ENCODE measurements at places on chromosomes 1 and 21.
A peak's percentile ranks its signal among the peaks of the same experiment; 100 is the strongest.

- DNase-seq = no peak
Observed at GRCh38 chr21:45531393-45532215, 10.6 kb downstream of the SLC19A1 start.

DNA sequence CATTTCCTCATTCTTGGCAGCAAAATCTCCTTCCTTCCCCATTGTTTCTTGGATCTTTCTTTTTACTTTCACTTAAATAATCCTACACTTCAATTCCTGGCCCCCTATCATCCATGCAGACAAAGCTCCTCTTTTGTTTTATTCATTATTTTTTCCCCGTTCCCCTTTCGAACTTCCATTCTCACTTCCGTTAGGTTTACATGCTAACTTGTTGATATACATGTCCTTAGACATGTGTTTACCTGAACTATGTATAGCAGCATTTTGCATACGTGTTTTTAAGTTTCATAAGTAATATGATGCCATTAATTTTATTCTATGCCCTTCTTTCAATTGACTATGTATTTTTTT lies 67.0 kb upstream of the LYST start:
- no peak for DNase-seq

GRCh38 chr1:101769520-101769919 lies 227.2 kb downstream of the OLFM3 start:
- no peak for DNase-seq

DNA sequence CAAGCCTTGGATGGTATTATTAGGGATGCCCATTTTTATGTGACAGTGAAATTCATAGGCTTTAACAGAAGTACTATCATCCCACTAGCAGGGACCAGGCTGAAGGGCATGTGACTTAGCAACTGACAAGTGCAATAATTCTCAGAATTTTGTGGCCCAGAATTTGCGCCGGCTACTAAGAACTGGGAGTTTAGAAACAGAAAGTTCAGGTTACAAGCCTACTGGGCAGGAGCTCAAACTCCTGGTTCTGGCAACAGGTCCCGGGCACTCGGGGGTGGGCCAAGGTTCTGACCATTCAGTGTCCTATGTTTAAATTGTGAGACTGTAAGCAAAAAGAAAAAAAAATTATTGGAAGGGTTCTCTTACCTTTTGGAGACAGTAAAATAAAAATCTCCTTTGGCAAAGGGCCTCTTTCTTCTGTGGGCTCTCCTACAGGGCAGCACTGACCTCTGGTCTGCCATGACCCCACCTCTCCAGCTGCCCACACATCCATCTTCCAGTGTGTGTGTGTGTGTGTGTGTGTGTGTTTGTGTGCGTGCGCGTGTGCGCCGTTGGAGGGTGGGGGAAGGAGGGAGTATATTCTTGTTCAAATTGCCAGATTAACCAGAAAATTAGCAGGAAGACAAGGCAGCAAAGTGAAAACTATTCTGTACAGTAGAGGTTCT lies 26.1 kb downstream of the IRF2BP2 start:
- no peak for DNase-seq

DNA sequence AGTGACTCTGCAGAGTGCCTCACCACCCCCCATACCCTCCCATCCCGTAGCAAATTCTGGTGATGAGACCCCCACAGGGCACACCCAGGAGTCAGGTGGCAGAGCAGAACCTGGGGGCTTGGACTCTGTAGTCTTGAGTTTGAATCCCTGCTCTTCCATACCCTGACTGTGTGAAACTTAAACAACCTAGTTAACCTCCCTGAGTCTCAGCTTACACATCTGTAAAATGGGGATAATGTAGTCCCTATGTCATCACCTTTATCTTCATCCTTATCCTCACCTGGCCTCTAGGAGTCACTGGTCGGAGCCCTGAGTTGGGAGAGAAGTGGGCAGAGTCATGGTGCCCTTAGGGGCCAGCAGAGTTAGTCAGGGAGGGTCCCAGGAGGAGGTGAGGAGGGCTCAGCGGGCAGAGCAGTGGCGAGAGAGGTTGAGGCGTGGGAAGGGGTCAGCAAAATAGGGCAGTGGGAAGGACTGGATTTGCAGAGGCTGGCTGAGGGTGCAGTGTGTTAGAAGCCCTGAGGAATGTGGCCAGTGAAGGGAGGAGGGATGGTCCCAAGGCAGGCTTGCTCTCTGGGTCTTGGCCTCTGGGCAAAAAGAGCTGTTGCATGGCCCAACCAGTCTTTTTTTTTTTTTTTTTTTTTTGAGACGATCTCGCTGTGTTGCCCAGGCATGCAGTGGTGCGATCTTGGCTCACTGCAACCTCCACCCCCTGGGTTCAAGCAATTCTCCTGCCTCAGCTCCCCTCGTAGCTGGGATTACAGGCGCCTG lies 18.6 kb downstream of the C1orf167 start:
- DNase-seq = no peak

DNA sequence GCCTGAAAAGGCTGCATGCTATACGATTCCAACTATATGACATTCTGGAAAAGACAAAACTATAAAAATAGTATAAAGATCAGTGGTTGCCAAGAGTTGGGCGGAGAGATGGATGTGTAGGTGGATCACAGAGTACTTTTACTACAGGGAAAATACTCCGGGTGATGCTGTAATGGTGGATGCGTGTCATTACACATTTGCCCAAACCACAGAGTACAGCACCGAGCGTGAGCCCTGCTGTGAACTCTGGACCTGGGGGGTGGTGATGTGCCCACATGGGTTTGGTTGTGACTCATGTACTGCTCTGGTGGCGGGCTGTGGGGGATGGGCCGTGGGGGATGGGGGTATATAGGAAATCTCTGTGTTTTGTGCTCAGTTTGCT lies 162.7 kb upstream of the COL6A1 start:
- peak; percentile 61 for DNase-seq

DNA sequence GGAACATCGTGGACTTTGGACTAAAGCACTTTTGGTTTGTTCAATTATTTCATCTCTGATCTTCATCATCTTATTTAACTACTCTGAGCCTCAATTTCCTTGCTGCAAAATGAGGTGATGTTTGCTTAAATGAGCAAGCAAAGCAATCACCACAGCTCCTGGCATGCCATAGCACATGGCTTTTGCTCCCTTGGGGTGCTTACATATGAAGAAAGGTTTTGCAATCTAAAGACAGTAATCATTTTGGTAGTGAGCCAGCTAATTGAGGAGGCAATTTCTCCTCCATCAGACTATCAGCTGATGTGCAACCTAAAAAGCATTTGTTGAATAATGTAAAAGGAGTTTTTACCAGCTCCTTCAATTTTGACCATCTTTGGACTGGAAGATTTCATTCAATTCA lies 68.8 kb upstream of the KCNJ15 start:
- no peak for DNase-seq

- no peak for DNase-seq
Observed at GRCh38 chr1:25031966-25032667, 102.0 kb upstream of the RUNX3 start.
